ENCODE measurements at places on chromosomes 4 and X.

DNA sequence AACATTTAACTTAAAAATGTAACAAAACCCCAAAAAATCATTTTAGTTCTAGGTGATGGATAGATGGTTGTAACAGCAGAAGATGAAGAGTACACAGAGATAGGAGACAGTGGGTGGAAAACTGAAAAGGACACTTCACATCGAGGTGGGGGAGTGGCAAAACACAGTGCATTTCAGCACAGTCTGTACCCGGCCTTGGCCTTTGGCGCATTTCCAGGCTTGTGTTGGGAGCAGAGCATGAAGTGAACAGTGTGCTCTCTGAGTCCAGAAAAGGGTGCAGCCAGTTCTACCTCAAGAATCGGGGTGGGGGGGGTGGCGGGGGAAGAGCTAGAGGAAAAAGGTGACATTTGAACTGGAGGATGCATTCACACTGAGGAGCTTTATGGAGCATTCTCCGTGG is 4.3 kb downstream of the TSPYL2 start:
- no peak for DNase-seq

DNA sequence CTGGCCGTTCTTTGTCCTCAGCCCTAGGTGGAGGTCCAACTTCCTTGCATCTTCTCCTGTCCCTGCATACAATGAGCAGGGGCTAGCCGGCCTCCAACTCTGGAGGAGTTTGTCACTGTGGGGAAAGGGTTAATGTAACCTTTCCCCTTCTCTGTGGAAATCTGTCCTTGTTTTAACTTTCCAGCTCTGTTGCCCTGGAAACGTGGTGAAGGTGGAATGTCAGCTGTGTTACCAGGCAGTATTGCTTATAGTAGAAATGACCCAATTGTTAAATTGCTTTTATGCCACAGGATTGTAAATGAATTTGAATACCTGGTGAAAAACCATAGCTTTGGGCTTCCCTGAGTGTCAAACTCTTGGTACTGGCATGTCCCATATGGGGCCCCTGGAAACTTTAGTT is 131.6 kb upstream of the SCML1 start:
- no peak for DNase-seq

DNA sequence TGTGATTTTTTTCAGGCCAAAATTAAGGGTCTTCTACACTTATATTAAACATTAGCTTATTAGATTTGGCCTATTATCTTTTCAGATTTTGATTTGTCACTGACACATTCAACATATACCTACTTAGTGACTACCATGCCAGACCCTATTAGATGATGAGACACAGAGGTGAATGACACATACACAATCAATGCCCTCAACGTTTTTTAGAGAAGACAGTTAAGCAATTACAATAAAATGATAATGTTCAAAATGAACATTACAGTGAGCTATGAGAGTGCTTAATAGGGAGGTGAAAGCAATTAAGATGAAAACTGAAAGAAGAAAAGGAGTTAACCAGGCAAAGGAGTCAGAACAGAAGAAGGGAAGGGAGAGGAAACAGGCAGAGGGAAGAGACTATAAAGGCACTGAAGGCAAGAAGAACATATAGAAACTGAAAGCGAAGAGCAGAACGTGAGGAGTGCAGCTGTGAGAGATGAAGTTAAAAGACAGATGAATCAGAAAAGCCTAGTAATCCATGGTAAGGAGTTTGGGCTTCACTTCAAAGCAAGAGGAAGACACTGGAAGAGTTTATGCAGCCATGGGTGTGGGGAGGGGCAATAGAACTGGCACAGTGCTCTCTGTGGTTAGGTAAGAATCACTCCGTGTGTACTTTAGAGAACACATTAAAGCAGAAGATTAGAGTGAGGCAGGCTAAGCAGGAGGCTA is 119.0 kb downstream of the REELD1 start:
- no peak for DNase-seq

DNA sequence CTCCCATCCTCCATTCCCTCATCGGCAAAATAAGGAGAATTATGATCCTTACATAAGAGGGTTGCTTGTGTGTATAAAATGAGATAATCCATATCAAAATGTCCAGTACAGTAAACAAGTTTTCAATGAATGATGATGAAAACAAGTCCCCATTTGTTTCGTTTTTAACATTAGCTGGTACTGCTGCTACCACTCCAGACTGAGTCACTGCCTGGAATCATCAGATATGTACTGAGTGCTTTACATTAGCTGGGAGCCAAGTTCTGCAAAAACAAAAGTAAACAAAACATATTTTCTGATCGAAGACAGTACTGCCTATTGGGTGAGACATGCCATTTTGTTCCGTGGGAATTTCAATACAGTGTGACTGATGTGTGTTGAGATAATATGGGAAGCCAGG is 123.2 kb upstream of the IGFBP7 start:
- DNase-seq, result no peak

DNA sequence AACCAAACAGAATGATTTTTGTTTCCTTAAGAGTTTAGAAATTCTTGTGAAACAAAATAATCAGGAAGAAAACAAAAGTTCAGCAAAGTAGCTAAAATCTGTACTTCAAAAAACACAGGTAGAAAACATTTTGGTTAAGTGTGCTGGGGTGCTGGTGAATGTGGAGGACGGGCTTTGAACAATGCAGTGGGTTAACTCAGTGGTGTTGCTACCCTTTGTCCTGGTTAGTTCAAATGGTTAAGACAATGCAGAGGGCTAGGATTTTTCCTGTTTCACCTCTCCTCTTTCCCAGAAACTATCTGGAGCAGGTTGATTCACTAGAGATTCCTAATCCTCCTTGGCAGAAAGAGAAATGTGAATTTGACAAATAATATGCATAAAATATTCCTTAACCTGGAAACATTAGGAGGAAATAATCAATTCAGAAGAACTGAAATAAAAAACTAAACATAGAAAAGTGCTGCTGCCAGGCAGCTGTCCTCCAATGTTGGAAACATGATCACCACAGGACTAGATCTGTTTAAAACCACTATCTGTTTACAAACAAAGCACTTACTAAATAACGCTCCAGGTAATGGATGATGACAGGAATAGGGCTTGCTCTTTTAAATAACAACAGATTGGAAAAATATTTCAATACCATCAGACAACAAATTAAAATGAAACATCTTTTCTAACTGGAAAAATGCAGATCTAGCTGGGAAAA is 148.9 kb downstream of the MAML3 start:
- DNase-seq, result no peak

- no peak for DNase-seq
These were observed 1928.2 kb upstream of the TENM3 start for GRCh38 chr4:180314972-180315371.

Measured in stimulated activated CD4-positive, alpha-beta T cell treated with anti-CD3 and anti-CD28 coated beads, Interleukin-1b, Interleukin-23, amount 100 ng/mL, for 1 hour (primary cell).